Breast epithelium (tissue), 4 donors: ENCODE measurements at places on chromosomes 1 and 21. TPM values are rescaled to one million over a fixed set of nuclear protein-coding genes. Genes with fewer than 3 reads are reported as not detected.
A peak's percentile ranks its signal among the peaks of the same experiment; 100 is the strongest.

GRCh38 chr21:16563795-16564194 is 834.0 kb downstream of the USP25 start:
- peak overlapping the region; percentile 33 for H3K27ac ChIP-seq
- H3K4me3 ChIP-seq: no peak overlapping the region
- DNase-seq: no peak
- no peaks in the 10 kb centered on the region for H3K27me3 ChIP-seq

- no peak overlapping the region for H3K27ac ChIP-seq
- H3K4me3 ChIP-seq: no peak overlapping the region
- DNase-seq: no peak
- no peaks in the 10 kb centered on the region for H3K27me3 ChIP-seq
- H3K4me1 ChIP-seq: no peaks in the 10 kb centered on the region
Observed at GRCh38 chr1:3162322-3162882, 93.4 kb downstream of the PRDM16 start.

DNA sequence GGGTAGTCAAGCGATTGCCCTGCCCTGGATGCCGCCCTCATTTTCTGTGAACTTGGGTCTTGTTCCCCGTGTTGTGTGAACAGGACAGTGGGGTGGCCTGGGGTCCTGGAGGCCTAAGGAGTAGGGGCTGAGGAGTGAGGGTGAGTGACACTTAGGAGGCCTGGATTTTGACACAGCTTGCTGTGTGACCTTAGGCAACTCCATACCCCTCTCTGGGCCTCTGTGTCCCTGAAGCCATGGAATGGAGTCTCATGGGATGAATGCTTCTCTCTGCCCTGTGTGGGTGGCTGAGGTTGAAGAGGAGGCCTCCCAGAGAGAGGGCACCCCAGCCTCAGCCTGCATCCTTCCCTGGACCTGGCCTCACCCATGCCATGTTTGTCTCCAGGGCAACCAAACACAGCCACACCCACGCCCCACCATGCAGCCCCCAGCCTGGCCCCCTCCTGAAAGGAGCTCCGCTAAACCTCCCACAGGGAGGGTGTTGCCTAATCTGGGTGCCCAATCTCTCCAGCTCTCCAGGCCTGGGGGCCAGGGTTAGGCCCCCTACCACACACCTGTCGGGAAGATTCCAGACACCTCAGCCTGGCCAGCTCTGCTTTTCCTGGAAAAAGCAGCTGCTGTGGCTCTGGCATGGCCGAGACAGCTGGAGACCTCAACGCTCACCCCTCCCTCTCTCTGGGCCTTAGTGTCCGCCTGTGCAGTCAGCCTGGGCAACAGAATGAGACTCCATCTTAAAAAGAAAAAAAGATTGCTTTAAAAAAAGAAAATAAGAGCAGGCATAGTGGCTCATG is 9.9 kb downstream of the MYOM3 start:
- no peak for DNase-seq
- no peaks in the 10 kb centered on the region for H3K36me3 ChIP-seq
- H3K27me3 ChIP-seq: no peaks in the 10 kb centered on the region
- no peaks in the 10 kb centered on the region for H3K4me1 ChIP-seq

The VSIG8 gene
- 0.15 TPM for total RNA-seq

GRCh38 chr1:206909161-206909882 is 12.1 kb downstream of the IL24 start:
- DNase-seq: peak; percentile 89
- no peaks in the 10 kb centered on the region for H3K4me1 ChIP-seq
- no peaks in the 10 kb centered on the region for H3K27me3 ChIP-seq

DNA sequence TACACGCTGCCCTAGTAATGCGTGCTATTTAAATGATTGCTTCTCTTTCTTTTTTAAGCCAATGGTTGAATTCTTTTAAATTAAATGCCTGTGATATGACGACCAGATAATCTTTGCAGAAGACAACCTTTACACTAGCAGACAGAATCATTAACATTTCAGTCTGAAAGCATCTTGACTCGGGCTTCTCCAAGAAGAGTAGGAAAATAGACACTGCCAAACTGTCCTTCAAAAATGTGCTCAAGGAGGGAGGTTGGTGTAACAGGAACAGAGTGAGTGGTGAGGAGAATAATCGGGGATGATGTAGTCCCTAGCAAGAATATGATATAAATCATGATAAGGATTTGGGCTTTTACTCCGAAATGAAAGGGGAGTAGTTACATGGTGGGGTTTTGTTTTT is 6.6 kb upstream of the B3GALNT2 start:
- no peak overlapping the region for H3K4me3 ChIP-seq
- no peak for DNase-seq
- no peaks in the 10 kb centered on the region for H3K4me1 ChIP-seq
- H3K27ac ChIP-seq: no peak overlapping the region
- H3K36me3 ChIP-seq: no peaks in the 10 kb centered on the region

DNA sequence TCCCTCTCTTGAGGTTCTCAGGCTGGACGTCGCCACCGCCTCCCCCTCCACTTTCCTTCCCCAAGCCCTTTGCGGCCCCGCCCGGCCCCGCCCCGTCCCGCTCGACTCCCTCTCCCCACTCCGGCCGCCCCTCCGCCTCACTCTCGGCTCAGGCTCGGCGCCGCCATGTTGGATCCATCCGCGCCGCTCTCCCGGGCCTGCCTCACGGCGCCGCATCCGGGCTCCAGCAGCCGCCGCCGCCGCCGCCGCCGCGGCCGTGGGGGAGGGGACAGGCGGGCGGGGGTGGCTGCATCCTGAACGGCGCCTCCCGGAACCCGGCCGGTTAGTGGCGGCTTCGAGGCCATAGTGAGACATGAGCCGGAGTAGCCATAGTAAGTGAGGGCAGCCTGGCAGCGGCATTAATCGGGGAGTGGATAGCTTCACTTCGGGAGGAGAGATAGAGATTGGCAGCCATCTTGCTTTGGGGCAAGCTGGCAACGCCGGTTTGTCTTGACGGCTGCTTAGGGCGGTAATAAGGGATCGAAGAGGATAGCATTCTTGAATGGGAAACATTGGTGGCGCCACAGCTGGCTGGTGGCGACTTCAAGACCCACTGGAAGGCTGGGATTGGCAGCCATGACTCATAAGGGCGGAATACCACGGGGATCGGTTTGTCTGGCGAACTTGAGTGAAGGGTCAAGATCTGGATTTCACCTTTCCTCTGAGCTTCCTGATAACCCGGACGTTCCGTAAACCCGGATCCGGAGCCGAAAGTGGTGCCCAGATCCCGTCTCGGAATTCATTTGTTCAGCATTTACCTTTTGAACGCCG is at the start of gene DEDD:
Gene DEDD, minus strand, starts transcription at position 258 of the 810 bp plus-strand sequence. CDS start 8,205 bp downstream, outside the sequence.
- H3K4me3 ChIP-seq: peak within 1 kb of the TSS; percentile 84
- H3K4me1 ChIP-seq: peaks cover 15% of the 10 kb centered on the region
- DNase-seq: peak; percentile 92

- no peaks in the 10 kb centered on the region for H3K36me3 ChIP-seq
- no peaks in the 10 kb centered on the region for H3K4me1 ChIP-seq
- no peaks in the 10 kb centered on the region for H3K27me3 ChIP-seq
- no peak for DNase-seq
Observed at GRCh38 chr1:193355626-193356025, 169.2 kb upstream of the B3GALT2 start.

The KRTAP11-1 gene
- total RNA-seq: not detected

GRCh38 chr1:204915861-204916495 is 45.3 kb downstream of the NFASC start:
- H3K4me3 ChIP-seq: no peak overlapping the region
- no peak for DNase-seq
- peak overlapping the region; percentile 1 for H3K27ac ChIP-seq

DNA sequence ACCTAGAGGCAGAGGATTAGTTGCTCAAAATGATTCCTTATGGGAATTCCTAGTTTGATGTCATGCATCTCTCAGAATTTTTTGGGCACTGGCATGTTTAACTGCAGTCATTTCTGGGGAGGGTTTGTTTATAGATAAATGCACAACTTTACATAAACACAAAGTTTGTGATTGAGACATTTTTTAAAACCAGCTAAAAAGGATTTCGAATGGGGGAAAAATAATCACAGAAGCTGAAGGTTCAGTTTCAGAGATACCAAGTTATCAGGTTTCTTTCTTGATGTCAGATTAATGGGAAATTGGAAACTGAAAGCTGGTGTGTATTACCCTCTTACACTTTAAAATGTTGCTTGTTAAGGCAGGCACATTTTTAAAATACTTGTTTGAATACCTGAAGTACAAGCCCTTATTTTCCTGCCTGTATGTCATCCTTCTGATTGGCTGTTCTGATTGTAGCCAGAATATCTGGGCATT is 72.1 kb downstream of the DISP1 start:
- H3K4me1 ChIP-seq: no peaks in the 10 kb centered on the region
- H3K27ac ChIP-seq: no peak overlapping the region
- H3K36me3 ChIP-seq: no peaks in the 10 kb centered on the region
- no peak for DNase-seq
- H3K27me3 ChIP-seq: no peaks in the 10 kb centered on the region
- H3K4me3 ChIP-seq: no peak overlapping the region

- DNase-seq: peak; percentile 36
- H3K27me3 ChIP-seq: no peaks in the 10 kb centered on the region
- no peak overlapping the region for H3K4me3 ChIP-seq
- no peak overlapping the region for H3K27ac ChIP-seq
- H3K4me1 ChIP-seq: no peaks in the 10 kb centered on the region
- no peaks in the 10 kb centered on the region for H3K36me3 ChIP-seq
Observed at GRCh38 chr21:45611939-45612664, 31.4 kb upstream of the PCBP3 start.

DNA sequence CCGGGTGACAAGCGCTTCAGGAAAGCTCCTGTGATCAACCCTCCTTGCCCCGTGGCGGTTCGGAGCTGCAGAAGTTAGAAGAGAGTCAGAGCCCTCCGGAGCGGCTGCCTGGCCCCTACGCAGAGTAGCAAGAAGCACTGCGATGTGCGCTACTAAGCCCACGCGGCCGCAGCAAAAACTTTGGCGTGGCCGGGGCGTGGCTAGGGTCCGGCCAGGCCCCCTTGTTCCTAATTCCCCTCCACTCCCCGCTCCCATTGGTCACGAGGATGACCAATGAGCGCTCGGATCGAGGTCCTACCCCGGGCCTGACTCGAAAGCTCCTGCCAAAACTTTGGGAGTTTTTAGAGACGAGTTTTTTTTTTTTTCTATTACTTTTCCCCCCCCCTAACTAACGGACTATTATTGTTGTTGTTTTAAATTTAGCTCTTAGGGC is at the start of gene HLX:
Gene HLX, plus strand, starts transcription at position 368 of the 433 bp plus-strand sequence. CDS start 415 bp downstream, outside the sequence.
- peak within 1 kb of the TSS; percentile 87 for H3K4me3 ChIP-seq
- H3K36me3 ChIP-seq: no peaks in the 10 kb centered on the region
- peaks cover 6% of the 10 kb centered on the region for H3K27me3 ChIP-seq
- H3K4me1 ChIP-seq: no peaks in the 10 kb centered on the region
- no peak for DNase-seq
- peak within 1 kb of the TSS; percentile 97 for H3K27ac ChIP-seq

DNA sequence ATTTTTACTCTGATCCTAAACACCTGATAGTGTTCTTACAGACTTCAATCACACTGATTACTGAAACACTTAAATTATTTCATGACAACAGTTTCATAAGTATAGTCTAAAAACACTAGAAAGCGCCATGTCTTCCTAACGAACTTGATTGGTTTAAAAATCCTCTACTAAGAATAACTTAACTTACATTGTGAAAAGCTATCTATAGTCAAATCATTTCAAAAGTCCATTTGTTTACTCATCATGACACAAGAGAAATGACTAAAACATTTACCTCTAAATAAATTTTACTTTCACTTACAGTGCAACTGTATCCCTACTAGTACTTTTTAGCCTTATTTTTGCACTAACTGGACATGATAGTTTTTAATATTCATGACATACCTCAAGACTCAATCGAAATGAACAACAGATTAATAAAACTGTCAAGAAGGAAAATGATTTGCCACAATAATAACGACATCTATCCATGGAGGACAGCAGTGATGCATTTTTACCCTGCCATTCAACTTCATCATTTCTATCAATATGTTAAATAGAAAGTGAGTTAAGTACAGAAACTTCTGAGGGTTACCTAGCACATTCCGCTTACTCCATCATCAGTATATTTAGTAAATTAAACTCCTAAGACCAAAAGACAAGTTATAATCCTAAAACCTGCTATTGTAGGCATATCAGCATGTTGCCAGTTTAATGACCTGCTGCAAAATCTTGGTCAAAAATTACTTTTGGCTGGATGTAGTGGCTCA is 38.4 kb downstream of the AHCTF1 start:
- H3K36me3 ChIP-seq: no peaks in the 10 kb centered on the region
- no peak overlapping the region for H3K4me3 ChIP-seq
- no peaks in the 10 kb centered on the region for H3K27me3 ChIP-seq
- H3K4me1 ChIP-seq: no peaks in the 10 kb centered on the region
